Stimulated activated CD4-positive, alpha-beta T cell treated with anti-CD3 and anti-CD28 coated beads, Interleukin-1b, Interleukin-23, amount 100 ng/mL, for 24 hours (primary cell): ENCODE measurements at places on chromosomes 13 and 19.

GRCh38 chr13:93505104-93505952 is 278.7 kb downstream of the GPC6 start:
- DNase-seq: no peak

DNA sequence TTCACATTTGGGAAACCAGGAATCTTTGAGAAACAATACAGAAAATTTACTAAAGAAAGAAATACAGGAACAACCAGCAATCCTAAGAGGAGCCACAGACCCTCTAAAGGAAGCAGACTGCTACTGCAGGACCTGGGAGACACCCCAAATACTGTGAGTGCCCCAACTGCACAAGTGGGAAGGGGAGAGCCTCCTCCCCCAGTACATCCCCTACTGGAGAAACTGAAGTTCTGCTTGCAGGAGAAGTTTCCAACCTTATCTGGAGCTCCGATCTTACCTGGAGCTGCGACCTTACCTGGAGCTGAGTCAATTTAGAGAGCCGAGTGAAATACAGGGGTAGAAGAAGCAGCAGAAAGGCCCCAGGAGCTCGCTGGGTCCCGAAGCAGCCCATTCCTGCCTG is 236.4 kb upstream of the SPRY2 start:
- DNase-seq: no peak

DNA sequence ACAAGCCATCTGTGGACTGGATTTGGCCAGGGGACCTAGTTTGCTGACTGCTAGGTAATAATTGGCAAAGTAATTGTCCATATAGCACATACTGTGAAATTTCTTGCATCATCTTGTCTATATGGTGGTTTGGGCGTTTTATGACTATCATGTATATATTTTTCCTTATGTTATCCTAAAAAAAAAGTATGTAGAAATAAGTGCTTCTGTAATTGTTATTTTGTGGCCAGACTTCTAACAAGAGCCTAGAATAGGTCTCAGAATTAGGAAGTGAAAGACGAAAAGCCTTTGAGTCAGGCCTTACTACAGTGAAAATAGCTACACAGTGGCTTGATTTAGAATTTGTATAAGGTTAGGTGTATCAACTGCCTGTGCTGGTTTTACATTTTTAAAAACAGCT is 4.2 kb downstream of the FNDC3A start:
- DNase-seq: no peak

DNA sequence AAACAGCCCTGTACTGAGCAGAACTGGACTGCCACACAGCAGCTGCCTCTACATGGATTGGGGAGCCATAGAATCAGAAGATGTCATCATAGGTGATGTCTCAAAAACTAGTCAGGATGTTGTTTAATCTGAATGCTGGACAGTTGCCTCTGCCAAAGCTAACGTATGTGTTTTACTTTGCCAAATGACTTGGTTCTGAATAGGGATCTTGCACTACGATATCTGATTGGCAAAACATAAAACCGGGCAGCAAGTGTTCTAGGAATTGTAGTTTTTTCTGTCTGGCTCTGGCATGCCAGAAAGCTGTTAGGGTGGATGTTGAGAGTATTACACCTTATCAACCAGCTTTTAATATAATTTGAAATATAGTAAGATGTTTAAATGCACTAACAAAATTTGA is 645.9 kb downstream of the GPC5 start:
- no peak for DNase-seq

GRCh38 chr13:51959773-51960172 is 51.5 kb downstream of the ATP7B start:
- no peak for DNase-seq

DNA sequence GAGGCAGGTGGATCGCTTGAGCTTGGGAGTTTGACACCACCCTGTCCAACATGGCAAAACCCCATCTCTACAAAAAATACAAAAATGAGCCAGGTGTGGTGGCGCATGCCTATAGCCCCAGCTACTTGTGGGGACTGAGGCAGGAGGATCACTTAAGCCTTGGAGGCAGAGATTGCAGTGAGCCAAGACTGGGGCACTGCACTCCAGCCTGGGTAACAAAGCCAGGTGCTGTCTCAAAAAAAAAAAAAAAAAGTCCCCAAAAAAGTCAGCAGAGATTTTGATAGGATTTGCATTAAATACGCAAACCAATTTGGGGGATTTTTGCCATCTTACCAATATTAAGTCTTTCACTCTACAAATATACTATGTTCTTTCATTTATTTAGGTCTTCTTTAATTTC is 21.7 kb upstream of the RPL21 start:
- no peak for DNase-seq

GRCh38 chr13:30750036-30750435 is 14.7 kb downstream of the ALOX5AP start:
- DNase-seq: no peak

GRCh38 chr19:47107953-47108746 is 5.4 kb downstream of the ZC3H4 start:
- DNase-seq: no peak

GRCh38 chr13:28392428-28392827 is 102.5 kb downstream of the FLT1 start:
- no peak for DNase-seq
